ENCODE measurements at places on chromosomes 6 and 20.

DNA sequence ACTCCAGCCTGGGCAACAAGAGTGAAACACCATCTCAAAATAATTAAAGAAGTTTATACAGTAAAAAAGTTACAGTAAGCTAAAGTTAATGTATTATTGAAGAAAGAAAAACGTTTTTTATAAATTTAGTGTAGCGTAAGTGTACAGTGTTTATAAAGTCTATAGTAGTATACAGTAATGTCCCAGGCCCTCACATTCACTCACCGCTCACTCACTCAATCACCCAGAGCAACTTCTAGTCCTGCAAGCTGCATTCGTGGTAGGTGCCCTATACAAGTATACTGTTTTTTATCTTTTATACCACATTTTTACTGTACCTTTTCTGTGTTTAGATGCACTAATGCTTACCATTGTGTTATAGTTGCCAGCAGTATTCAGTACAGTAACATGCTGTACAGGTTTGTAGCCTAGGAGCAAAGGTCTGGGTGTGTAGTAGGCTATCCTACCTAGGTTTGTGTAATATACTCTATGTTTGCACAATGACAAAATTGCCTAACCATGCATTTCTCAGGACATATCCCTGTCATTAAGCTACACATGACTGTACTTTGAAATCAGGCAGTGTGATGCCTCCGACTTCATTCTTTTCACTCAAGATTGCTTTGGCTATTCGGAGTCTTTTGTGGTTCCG, 16.7 kb downstream of the MGME1 start:
- DNase-seq = no peak

DNA sequence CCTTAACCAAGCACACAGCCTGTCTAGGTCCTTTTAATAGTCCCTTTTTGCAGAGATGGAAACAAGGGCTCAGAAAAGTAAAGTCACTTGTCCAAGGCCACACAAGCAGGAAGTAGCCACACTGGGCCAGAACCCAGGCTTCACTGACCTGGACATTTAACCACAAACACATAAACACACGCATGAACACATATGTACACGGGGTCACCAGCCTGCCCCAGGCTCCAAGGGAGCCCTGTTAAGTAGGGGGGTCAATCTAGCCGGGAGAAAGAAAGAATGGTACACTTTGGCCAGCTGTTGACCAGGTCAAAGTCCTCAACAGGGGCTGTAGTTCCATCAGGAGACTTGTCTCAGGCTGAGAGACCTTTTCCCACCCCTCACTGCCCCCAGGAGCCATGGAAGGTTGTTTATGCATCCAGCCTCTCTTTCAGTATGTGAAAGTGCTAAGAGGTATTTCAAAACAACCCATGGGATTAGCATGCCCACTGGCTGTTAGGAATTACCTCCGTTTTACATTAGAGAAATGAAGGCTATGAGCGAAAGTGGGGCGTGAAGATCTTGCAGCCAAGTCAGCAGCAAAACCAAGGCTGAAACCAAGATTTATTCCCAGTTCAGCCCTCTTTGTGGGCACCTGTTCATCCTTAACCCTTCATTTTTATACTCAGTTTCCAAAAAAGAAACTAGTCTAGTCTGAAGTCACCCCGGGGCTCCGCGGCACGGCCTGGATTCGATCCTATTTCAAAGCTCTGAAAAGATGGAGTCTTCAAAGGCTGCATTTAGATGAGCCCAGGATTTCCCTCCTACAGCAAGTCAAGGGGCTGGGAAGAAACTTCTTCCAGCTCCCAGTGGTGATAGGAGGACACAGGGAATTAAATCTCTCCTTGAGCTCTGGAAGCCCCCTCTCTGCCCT, 9.8 kb downstream of the SDC4 start:
- DNase-seq = no peak

DNA sequence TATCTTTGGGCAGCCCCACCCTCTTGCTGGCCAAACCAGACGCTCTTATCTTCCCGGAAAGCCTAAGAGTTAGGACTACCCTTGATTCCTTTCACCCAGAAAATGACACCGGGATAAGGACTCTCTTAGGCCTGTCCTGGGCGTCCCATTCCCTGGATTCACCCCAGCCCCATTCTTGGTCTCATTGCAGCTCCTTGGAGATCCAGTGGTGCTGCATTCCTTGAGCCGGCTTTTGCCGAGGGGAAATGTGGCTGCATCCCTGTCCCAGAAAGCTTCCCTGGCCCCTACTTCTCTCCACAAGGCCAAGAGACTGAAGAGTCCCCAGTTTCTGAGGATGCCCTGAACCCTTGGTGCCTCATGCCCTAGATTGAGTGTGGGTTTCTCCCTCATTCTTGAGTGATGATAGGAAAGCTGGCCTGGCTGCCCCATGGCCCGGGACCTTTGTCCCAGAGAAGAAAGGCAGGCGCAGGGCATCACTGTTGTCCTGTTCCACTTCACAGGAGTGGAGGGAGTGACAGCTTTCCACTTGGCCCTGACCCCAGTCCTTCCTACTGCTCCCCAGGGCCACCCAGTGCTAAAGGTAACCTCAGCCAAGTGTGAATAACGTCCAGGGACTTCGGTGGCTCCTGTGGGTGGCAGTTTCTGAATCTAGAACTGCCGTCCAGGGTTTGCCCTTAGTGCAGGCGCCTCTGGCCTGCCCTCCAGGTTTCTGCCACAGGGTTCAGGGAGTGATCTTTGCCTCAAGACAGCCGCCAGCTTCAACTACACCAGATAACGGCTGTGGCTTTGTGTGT, 42.7 kb upstream of the MYL9 start:
- DNase-seq = no peak

DNA sequence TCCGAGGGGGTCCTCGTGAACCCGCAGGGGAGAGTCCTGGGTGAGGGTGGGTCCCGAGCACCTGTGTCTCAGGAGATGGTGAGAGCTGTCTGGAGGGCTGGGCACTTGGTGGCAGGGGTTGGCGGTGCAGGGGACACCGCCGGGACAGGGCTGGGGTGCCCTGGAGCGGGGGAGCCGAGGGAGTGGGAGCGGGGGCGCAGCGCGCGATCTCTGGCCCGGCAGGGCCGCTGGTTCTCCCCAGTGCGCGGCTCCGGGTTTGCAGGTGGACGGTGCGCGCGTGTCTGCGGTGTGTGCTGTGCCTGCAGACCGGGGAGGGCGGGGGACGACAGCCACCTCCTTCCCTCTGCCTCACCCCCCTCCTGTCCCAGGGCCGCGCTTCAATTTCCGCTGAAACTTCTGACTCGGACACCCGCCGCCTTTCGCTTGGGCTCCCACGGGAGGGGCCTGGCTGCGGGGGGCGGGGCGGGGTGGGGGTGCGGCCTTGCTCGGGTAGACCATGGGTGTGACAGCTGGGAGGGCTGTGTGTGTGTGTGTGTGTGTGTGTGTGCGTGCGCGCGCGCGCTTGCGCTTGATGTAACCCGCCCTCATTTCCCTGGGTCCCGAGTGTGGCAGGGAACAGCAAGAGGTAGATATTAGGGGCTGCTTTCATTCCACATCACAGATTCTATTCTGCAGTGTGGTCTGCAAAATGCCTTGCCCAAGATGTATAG, 1.2 kb downstream of the TRIB3 start:
- DNase-seq = no peak

DNA sequence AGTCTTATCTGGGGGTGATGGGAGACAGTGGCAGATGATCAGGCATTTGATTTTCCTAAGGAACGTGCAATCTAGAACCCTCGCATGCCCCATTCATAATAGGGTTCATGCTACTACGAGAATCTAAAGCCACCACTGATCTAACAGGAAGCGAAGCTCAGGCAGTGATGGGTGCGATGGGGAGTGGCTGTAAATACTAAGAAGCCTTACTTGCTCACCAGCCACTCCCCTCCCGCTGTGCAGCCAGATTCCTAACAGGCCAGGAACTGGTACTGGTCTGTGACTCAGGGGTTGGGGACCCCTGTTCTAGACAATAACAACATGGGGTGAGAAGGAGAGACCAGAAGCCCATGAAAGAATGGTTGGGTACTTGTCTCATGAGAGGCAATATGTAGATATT, 4.5 kb downstream of the TREML4 start:
- no peak for DNase-seq

DNA sequence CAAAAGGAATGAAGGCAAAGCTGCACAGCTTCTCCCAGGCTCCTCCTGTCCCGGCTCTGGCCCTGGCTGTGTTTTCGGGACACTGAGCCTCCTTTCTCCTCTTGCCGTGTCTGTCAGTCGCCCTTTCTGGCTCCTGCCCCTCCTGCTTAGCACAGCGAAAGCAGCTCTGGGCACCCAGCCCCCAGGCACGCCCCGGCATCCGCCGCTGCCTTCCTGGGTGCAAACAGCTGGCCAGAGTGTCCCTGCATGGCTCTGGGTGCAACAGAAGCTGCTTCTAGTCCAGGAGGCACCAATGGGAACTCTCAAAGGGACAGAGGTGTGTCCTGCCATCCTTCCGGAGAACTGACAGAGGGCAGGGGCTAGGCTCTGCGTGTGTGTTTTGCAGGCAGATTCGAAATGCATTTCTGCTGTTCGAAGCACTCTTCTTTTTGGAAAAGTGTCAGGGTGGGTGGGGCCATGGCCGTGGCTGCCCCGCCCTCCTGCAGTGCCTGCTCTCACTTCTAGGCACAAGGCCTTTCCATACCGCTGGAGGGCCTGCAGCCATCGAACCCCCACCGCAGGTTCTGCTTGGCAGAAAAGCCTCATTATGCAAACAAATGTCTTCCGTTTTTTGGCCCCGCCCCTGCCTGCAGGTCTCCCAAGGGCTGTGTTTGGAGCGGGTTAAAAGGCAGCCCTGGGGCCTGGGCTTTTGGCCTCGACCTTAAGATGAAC, 15.5 kb downstream of the COL9A3 start:
- DNase-seq = no peak

GRCh38 chr20:1874450-1875182, 20.6 kb upstream of the SIRPA start:
- DNase-seq = no peak

- no peak for DNase-seq
Measured at GRCh38 chr6:138272533-138273315, 54.4 kb upstream of the PBOV1 start.

- no peak for DNase-seq
Measured at GRCh38 chr6:70396796-70397729, 16.2 kb upstream of the FAM135A start.

DNA sequence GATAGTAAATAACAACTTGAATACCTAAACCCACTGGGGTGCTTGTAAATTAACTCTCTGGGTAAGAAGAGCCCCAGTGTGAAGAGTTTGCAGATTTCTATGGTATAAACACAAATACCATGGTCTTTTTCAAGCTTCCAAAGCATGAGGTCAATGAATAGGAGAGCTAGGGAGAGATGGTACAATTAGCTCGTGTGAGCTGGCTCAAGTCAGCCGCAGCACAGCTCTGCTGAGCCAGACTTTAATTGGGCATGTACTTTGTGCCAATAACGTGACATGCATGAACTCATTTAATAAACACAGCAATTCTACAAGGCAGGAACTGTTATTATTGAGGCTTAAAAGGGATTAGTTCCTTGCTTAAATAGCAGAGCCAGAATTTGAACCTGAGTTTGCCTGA, 684.2 kb downstream of the KIF16B start:
- no peak for DNase-seq

DNA sequence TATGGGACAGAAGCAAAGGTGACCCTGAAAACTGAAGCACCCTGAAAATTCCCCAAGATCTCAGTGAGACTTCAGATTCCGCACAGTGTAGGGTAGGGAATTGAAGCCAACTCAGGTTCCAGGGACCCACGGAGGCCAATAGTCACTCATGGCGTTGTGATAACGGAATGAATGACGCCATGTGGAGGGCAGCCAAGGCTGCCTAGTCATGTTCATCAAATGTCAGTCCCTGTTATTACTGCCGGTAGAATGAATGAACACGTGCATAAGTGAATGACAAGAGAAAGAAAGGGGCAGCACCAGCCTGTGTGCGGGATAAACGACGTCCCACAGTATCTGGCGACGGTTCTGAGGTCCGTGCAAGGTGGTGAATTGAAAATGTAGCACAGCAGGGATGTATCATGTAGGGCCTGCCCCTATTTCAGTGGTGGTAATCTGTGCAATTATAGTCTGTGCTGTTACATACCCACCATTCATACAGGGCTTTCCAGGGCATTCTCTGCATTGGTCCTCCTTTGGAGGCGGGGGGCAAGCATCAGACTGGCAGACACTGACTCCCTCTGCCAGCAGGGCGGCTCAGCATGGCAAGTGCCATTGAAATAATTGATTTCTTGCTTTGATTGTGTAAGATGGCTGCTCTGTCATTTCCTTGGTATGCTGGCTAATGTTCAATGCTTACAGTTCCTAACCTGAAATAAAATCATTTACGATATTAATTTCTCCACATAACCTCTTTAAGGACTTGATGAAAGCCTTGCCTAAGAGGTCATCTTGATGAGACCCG, 386.9 kb downstream of the CDH4 start:
- DNase-seq = no peak

DNA sequence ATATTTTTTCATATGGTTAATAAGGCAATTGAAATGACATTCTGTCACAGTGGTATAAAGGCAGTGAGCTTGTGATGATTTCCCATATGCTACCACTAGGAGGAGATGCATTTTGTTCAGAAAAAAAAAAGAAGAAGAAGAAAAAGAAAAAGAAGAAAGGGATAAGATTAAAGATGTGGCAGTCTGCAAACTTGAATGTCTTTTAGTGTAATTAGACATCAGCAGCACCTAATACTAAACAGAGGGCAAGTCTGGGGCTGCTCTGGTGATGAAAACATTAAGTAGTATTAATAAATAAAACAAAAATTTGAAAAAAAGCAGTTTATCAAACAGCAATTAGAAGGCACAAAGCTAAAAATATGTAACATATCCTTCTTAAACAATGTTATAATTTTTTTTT, 95.4 kb upstream of the DEFB112 start:
- DNase-seq = no peak

DNA sequence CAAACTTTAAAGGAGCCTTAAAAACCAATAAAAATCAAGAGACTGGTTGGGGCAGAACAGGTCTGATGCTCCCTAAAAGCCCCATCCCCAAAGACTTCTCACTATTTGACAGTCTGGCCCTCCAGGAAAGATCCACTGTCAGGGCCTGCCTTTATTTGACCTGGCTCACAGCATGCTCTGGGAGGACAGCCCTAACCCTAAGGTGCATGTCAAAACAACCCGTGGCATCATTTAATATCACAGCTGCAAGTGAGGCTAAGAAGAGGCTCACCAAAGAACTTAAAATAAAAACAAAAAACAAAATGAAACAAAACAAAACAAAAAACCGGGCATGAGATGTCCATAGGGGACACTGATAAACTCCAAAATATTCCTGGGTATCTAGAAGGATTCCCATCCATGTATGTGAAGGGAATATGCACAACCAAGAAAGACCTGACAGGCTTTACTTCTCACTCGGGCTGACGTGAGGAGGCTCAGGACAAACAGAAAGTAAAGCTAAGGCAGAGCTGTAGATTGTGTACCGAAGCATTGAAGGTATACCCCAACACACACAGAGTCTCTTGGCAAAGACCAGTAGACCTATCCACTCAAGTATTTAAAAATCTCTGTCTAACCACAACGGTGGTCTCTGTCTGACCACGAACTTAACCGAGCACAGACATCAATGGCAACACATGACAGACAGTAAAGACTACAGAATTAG, 57.3 kb downstream of the AHI1 start:
- DNase-seq = no peak

DNA sequence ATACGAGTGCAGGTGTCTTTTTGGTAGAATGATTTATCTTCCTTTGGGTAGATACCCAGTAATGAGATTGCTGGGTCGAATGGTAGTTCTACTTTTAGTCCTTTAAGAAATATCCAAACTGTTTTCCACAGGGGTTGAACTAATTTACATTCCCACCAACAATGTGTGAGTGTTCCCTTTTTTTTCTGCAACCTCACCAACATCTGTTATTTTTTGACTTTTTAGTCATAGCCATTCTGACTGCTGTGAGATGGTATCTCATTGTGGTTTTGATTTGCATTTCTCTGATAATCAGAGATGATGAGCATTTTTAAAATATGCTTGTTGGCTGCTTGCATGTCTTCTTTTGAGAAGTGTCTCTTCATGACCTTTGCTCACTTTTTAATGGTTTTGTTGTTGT, 1.9 kb upstream of the ZNF831 start:
- DNase-seq = no peak

Measured in posterior cingulate gyrus (tissue), 11 donors.